Caco-2 (cell line): ENCODE measurements at places on chromosomes 7 and 10.

GRCh38 chr10:105714728-105715127, 1073.6 kb downstream of the SORCS3 start:
- no peak for DNase-seq

- DNase-seq: no peak
These were observed 12.7 kb downstream of the PLEKHA8 start for GRCh38 chr7:30040938-30041337.

DNA sequence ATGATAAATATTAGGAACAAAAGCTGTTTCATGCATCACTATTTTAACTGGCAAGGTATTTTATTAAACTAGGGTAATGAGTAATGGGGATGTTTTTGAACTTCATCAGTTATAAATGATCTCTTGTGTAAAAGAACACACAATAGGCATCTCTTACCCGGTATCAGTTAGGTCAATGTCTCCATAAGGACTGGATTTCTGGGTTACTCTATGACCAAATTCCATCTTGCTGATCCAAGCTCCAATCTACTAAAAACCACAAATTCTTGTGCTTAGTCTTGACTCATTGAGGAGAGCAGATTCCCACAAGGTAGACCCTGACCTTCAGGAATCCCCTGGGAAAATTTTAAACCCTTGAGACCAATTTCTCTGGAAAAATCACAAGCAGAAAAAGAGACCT, 1167.7 kb downstream of the XPNPEP1 start:
- no peak for DNase-seq

DNA sequence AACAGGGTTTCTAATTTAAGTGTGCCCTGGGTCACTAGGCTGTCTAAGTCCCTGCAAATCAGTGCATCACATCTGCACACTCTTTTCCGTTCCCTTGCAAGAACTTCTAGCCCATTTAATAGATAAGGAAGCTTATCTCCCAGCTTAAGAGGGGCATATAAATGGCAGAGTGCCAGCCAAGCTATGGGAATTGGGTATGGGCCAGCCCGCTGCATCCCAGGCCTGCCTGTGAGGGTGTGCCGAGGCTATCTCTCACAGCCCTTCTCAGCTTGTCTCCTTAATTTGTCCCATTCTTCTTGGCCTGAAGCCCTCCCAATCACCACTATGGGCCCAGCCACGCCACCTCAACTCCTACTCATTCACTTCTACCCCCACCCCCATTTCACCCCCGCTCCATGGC, 14.7 kb downstream of the AQP1 start:
- DNase-seq: no peak

DNA sequence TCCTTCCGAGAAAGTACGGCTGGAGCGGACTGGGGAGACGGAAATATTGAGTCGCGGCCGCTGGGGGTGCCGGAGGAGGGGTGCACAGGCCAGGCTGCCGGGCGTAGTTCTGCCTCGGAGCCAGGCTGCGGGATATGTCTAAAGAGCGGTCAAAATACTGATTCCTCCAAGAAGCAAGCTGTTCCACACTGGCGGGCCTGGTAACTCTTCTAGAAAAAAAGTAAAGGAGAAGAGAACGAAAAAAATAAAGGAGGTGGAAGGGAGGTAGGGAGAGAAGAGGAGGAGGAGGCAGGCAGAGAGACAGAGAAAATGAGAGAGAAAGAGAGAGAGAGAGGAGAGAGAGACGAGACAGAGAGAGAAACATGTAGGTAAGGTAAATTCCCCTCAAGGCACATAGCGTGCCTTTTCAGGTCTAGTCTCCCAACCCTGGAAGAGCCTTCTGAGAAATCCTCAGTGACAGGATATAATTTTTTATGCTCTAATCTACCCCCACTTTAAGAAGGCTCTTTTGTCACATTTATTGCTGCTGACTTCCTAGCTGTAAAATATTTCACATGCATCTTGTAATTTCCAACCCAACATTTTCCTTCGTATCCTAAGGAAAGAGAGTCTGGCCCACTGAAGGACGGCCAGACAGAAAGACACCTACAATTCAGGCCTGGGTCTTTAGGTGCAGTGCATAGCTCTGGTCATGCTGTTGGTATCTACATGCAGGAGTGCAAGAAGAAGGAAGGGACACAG, 5.7 kb downstream of the DLX5 start:
- no peak for DNase-seq

- DNase-seq: no peak
These were observed 66.8 kb downstream of the POU6F2 start for GRCh38 chr7:39044489-39044888.

GRCh38 chr7:101241443-101242349, 3.2 kb downstream of the FIS1 start:
- DNase-seq: no peak

DNA sequence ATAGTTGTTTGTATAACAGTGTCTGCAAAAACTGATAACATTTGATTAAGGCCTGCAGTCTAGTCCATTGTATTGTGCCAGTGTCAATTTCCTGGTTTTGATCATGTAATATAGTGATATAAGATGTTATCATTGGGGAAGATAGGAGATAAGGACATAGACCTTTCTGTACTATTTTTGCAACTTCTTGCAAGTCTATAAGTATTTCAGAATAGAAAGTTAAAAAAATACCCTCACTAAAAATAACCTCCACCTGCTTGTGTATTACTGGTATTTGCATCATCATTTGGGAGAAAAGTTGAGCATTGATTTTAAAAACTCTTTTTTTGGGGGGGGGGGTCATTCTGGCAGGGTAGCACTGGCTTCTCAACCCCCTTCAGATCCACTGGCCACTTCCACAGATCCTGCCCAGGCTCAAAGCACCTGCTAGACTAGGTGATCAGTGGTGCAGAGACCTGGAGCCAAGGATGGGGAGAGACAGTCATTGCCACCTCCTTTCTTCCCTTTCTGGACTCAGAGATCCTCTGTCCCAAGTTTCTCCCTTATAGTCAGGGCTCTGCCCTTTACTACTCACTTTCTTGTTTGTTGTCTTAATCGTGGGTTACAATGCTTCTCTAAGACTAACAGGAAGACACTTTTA, 103.0 kb downstream of the RBM20 start:
- no peak for DNase-seq

- DNase-seq: no peak
These were observed 368.7 kb downstream of the AUTS2 start for GRCh38 chr7:69966766-69967591.

DNA sequence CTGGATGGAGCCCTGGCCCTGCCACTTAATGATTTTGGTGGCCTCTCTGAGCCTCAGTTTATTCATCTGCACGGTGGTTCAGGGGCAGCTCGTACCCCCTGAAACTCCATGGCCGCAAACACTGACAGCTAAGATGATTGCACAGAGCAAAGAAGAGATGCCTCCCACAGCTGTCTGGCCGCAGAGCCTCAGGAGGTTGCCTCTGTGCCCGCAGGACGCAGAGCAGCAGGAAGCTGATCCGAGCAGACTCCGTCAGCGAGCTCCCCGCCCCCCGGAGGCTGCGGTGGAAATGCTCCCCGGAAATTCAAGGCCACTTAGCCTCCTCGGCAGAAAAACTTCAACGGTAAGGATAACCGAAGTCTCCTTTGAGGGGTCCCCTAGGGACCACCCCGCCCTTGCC, 30.2 kb upstream of the C10orf53 start:
- peak; percentile 29 for DNase-seq

DNA sequence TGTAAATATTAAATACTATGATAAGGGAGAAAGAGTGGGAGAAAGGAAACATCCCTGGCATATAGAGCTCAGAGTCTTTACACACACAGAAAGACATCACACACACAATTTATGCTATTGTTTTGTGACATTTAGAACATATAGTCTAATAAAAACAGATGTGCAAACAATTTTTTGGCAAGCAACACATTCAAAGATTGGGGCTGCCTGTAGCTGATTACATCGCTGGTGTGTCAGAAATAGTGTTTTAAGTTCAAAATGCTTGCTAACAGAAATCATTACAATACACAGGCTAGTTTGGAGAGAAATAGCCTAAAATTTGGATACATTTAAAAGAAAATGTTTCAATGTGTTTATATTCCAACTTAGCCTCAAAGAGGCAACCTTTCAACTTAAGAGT, 256.7 kb upstream of the NPVF start:
- no peak for DNase-seq

DNA sequence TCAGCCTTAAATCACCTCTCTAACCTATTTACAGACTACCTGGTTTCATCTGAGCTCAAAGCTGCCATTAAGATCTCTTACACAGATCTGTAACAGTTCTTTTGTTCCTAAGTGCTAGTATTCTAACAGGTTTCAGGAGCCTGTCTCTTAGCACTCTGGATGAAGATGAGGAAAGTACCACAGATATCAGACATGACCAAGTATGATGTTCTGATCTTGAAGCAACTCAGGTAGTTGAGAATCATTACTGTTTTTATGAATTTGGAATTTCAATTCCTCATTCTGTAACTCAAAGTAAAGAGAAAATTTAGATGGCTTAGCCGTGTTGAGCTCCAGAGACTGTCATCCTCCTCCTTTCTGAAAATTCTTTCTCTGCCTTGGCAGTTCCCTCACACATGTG, 30.8 kb downstream of the CCDC186 start:
- no peak for DNase-seq

GRCh38 chr10:63994371-63994770, 473.2 kb downstream of the REEP3 start:
- DNase-seq: no peak

DNA sequence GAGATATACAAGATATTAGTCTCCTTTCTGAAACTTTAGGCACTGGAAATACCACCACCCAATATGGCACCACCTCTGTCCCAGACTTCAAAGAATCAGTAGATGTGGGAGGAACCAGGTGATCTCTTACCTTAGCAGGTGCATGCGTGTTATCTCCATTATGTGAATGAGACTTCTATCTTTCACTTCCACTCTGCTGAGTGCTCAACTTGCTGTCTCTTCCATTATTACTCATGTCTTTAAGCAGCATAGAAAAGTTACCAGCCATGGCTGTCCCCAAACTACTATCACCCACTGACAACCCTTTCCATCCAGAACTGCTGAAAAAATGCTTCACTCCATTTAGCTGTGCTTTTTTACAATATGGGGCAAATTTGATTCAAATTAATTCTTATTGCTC, 101.5 kb upstream of the PRSS1 start:
- DNase-seq: no peak

DNA sequence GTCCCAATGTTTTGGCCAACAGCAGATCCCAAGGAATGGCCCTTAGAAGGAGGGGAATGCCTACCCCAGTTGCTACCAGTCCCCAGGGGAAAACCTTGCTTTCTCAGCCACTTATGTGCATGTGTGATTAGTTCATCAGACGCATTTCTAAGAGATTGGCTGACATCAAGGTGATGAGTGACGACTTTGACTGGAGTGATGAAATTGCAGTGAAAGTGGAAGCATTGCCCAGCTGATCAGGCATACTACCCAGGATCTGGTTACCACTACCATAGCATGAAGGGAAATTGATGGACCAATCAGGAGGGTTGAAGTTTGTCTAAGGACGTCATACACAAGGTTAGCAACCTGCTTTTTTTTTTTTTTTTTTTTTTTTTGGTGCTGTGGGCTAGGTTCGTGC, 90.3 kb upstream of the ELMO1 start:
- no peak for DNase-seq

GRCh38 chr7:1357601-1358271, 101.5 kb downstream of the MICALL2 start:
- no peak for DNase-seq

- DNase-seq: no peak
These were observed 30.8 kb downstream of the SLC16A9 start for GRCh38 chr10:59678884-59679301.

- DNase-seq: no peak
These were observed 464 bp downstream of the KIAA1217 start for GRCh38 chr10:24209432-24209771.

- DNase-seq: peak; percentile 94
These were observed 205.2 kb upstream of the SVIL start for GRCh38 chr10:29839826-29840515.
